ENCODE measurements at places on chromosomes 3 and 15.

DNA sequence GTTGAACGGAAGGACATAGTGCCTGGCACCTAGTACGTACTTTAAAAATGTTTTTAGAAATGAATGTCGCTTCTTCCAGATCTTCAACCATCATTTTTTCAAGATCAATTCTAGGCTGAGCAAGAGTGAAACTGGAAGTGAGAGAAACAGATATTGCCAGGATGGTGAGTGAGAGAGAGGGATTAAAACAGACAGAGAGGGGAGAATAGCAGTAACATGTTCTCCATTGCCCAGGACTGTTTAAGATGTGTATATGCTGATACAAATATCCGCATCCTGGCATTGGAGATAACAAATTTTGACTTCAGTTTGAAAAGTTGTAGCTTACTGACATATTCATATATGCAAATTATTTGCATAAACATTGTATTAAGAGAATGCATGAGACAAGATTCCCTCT lies 1156.1 kb downstream of the TBL1XR1 start:
- no peak for DNase-seq

GRCh38 chr15:69045802-69046201 lies 31.3 kb downstream of the NOX5 start:
- DNase-seq: no peak

- DNase-seq: no peak
These were observed 2.2 kb downstream of the POLG start for GRCh38 chr15:89332446-89332845.

- no peak for DNase-seq
These were observed 8.8 kb downstream of the GBE1 start for GRCh38 chr3:81752604-81753003.

- DNase-seq: no peak
These were observed 176.8 kb downstream of the TUSC7 start for GRCh38 chr3:116886202-116886893.

All from NCI-H1436 (cell line).